ENCODE measurements at places on chromosomes 4 and X.
A peak's percentile ranks its signal among the peaks of the same experiment; 100 is the strongest.

GRCh38 chrX:71439896-71440295 is 73.7 kb downstream of the TAF1 start:
- no peak for DNase-seq

DNA sequence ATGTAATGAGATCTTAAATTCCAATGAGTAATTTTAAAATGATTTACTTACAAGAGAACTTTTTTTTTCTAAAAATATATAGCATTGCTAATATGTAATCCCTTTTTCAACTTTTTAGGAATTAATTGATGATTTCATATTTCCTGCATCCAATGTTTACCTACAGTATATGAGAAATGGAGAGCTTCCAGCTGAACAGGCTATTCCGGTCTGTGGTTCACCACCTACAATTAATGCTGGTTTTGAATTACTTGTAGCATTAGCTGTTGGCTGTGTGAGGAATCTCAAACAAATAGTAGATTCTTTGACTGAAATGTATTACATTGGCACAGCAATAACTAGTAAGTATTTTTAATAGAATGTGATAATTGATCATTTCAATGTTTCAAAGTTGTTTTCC is 113.2 kb downstream of the USP9X start:
- DNase-seq = no peak

DNA sequence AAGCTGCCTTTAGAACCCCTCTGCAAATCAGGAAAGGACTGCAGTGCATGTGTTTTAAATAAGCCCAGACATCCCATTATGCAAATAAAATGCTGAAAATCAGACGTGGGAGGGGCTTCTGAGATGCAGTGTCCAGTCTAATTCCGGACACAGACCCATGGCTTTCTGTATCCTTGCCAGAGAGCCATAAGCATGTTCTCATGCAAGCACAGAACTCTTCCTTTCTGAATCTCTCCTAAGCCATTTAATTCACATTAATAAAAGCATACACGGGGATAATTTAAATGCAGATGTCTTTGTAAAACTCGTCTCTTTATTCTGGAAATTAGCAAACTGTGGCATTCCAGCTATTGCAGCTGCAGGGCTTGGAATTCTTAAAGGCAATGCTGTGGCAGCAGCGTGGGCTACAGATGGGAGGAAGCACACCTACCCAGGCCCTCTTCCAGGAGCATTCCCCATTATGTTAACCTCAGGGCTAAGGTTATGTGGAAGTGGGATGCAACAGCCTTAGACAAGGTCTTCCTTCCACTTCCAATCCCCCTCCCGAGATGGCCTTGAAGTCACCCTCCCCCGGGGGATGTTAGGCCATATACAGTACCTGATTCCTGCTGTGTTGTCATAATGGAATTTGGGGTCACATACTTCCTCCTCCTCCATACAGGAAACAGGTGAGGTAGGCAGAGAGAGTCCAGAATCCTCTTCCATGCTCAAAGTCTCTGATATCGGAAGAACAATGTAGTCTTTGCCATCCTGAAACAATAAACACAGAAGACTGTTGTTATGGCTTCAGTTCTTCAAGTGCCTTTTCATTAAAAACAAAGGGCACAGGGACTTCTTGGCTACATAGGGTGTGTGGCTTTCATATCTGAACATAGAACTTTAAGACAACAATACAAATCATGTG is 38.1 kb downstream of the KDR start:
- no peak for DNase-seq

- DNase-seq = peak; percentile 7
Observed at GRCh38 chr4:169133932-169134331, 123.9 kb upstream of the CBR4 start.

GRCh38 chrX:104282166-104282725 is 27.5 kb upstream of the ESX1 start:
- DNase-seq = no peak

GRCh38 chr4:7499661-7500060 is 64.9 kb upstream of the PSAPL1 start:
- no peak for DNase-seq
